Omental fat pad (tissue), 4 donors: ENCODE measurements at places on chromosomes 4 and X. TPM values are rescaled to one million over a fixed set of nuclear protein-coding genes. Genes with fewer than 3 reads are reported as not detected.

- DNase-seq, result no peak
Measured at GRCh38 chr4:38990241-38990640, 42.0 kb downstream of the TMEM156 start.

GRCh38 chr4:151652841-151653547, 107.8 kb downstream of the GATB start:
- DNase-seq, result no peak

- DNase-seq, result no peak
Measured at GRCh38 chrX:107293056-107293455, 86.6 kb downstream of the DNAAF6 start.

GRCh38 chrX:110338935-110339334, 19.7 kb upstream of the RTL9 start:
- DNase-seq, result no peak

DNA sequence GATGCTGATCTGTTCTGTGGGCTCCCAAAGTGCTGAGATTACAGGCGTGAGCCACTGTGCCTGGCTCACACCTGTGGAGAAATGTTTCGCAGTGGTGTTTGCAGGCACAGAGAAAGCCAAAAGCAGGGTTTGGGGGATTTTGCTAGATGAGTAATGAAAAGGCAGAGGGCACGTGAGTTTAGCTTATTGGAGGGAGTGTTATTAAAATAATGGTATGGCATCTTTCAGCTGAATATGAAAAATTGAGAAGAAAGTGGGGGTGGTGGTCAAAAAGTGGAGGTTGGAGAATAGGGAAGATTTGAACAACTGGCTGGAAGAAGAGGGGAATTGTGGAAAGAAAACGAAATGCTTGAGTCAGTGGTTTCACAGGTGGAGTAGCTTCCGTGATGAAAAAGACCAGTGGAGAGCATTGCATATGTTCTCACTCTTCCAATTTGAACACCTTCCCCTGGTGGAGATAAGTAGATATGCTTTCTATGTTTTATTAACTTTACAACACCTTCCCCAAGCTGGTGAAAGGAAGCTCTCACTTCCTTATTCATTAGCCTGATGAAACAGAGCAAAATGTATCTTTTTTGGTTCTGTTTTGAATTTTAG, 1.1 kb upstream of the CHST7 start:
- no peak for DNase-seq

DNA sequence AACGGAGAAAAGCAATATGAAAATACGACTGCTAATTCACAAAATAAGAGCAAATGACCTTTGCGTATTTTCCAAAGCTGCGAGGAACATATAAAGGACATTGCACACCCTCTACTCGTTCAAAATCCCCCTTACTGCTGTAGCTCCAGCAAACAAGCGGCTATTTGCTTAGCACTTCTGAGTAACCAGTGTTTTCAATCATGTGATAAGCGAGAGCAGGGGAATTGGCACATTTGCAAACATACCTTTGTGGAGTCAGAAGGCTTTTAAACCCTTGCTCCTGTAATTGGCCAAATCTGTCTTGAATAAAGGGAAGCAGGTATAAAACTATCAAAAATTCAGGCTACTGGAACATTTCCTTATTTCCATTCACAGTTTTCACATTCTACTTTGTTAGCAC, 610.2 kb downstream of the UBE2NL start:
- DNase-seq, result no peak

- DNase-seq, result no peak
Measured at GRCh38 chrX:101659601-101660063, at the start of gene ARMCX2. TSS of gene ARMCX2 (minus strand) at chrX:101659850. CDS start at chrX:101657588, 2,262 bp downstream.

DNA sequence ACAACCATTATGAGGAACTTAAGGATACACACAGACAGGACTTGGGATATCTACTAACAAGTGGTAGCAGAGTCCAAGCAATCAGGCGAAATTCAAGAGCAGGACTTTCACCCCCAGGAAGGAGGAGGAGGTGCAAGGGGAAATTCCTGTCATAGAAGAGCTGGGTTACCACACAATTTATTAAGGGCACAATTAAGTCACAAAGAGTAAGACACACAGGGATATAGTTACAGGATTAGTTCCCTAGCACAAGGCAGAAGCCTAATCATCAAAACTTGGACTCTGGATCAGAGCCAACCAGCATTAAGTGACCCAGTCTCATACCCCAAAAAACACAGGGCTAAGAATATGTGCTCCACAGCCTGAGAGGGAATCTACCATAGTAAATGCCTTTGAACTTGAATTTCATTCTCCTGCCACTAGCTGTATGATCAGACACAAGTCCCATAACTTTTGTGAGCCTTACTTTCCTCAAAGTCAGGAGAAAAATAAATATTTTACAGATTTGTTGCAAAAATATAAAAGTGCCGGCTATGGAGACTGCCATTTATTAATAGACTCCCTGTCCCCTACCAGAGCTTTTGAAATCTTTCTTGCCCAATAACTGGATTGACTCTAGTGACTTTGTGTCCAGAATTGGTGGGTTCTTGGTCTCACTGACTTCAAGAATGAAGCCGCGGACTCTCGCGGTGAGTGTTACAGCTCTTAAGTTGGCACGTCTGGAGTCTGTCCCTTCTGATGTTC, 87.0 kb downstream of the SYNPO2 start:
- no peak for DNase-seq

The RASSF6 gene
- total RNA-seq, result not detected

The TLR7 gene
- 0.32 TPM for total RNA-seq

The MSANTD1 gene
- 0.31 TPM for total RNA-seq

The CPLX1 gene
- 1.9 TPM for total RNA-seq

The LGI2 gene
- total RNA-seq, result 2.8 TPM

The ADH6 gene
- 0.36 TPM for total RNA-seq

The HPGDS gene
- 3.6 TPM for total RNA-seq

The STPG2 gene
- 0.56 TPM for total RNA-seq
